Endothelial cell (in vitro differentiated cells): ENCODE measurements at places on chromosomes 5 and 9.

GRCh38 chr5:71932655-71933338 lies 174.5 kb upstream of the MAP1B start:
- H3K27ac ChIP-seq = peak overlapping the region; percentile 59
- H3K4me3 ChIP-seq = no peak overlapping the region
- H3K36me3 ChIP-seq = no peaks in the 10 kb centered on the region
- H3K27me3 ChIP-seq = no peaks in the 10 kb centered on the region
- DNase-seq = peak; percentile 11
- peaks cover 11% of the 10 kb centered on the region for H3K4me1 ChIP-seq

- no peak overlapping the region for H3K27ac ChIP-seq
- H3K4me1 ChIP-seq = no peaks in the 10 kb centered on the region
- DNase-seq = no peak
- no peak overlapping the region for H3K4me3 ChIP-seq
Measured at GRCh38 chr5:104001136-104001535, 438.5 kb upstream of the NUDT12 start.

GRCh38 chr9:93686127-93686879 lies 109.9 kb downstream of the PHF2 start:
- peaks cover 14% of the 10 kb centered on the region for H3K4me1 ChIP-seq
- H3K27ac ChIP-seq = no peak overlapping the region
- no peak overlapping the region for H3K4me3 ChIP-seq
- no peaks in the 10 kb centered on the region for H3K36me3 ChIP-seq
- peaks cover 10% of the 10 kb centered on the region for H3K27me3 ChIP-seq
- no peak for DNase-seq

DNA sequence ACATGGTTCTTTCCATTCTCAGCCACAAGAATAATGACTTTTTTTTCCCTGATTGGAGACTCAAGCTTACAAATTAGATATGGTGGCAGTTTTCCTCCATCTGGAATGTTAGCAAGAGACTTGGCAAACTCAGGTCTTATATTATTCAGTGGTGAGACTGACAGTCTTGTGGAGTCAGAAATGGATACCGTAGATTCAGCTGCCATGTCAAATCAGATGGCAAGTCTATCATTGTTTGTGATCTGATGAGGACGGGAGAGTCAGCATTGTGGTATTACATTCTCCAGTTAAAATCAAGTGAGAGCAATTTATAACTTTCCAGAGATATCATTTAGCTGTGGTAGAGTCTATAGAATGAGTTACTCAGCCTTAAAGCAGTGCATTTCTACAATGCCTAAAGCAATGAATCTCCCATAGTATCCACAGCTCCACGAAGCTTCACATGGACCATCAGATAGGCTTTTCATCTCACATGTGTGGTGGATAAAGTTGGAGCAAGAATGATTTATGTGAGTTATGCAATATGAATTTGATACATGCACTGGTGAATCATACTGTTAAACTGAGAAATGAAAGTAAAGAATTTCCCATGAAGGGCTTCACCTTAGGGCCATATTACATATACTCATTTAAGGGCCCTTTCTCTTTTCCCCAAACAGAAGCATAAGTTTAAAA lies 430.6 kb downstream of the ZNF608 start:
- H3K36me3 ChIP-seq = no peaks in the 10 kb centered on the region
- DNase-seq = no peak
- no peaks in the 10 kb centered on the region for H3K27me3 ChIP-seq
- H3K4me1 ChIP-seq = peaks cover 9% of the 10 kb centered on the region
- no peak overlapping the region for H3K27ac ChIP-seq
- H3K4me3 ChIP-seq = no peak overlapping the region

DNA sequence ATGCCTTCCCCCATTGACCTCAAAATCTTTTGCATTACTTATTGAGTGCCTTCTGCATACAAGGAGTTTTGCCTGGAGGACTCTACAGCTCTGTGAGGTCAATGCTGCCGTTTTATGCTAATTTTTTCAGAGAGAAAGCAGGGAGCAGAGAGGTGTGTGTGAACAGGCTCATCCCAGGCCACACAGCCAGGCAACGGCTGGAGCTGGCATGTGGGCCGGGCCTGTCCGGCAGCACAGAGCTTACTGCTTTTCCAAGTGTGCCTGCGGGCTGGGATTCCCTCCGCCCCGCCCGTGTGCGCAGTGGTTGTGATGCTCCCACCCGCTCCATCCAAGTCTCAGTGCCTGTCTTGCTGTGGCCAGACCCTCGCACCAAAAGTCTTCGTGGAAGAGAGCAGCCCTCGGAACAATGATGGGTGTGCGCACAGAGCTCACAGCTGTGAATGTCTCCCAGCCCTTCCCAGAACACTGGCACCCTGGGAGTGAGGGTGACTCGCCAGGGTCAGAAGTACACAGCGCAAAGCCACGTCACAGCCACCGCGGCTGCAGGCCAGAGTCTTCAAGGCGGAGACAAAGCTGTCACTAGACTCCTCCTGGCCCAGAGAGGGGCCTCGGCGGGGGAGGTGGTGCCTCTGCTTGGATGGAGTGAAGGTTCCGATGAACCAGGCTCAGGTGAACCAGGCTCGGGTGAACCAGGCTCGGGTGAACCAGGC lies 82.8 kb downstream of the COL5A1 start:
- H3K27me3 ChIP-seq = peaks cover 4% of the 10 kb centered on the region
- DNase-seq = no peak
- no peak overlapping the region for H3K27ac ChIP-seq
- H3K36me3 ChIP-seq = no peaks in the 10 kb centered on the region

GRCh38 chr5:5800801-5801761 lies 378.6 kb downstream of the ICE1 start:
- H3K27me3 ChIP-seq = no peaks in the 10 kb centered on the region
- no peaks in the 10 kb centered on the region for H3K4me1 ChIP-seq
- no peaks in the 10 kb centered on the region for H3K36me3 ChIP-seq
- H3K27ac ChIP-seq = no peak overlapping the region

DNA sequence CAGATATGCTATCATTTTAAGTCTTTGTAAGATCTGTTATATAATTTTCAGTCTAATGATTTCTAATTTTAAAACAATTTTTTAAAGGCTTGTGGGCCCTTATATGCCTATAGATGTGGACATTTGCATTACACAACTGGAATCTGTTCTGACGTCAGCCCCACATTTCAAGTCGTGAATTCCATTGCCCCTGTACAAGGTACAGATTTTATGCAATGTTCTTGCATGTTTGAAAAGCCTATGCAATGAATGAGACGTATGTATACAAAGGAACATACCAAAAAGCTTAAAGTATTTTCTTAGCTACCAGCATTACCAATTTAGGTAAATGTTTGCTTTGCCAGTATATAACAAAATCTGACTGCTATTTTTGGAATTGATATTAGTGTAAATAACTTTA lies 77.2 kb downstream of the ITGA1 start:
- H3K27me3 ChIP-seq = peaks cover 2% of the 10 kb centered on the region
- H3K27ac ChIP-seq = no peak overlapping the region
- peaks cover 3% of the 10 kb centered on the region for H3K4me1 ChIP-seq
- DNase-seq = no peak
- no peak overlapping the region for H3K4me3 ChIP-seq

GRCh38 chr5:72355706-72356299 lies 35.6 kb downstream of the PTCD2 start:
- peak; percentile 31 for DNase-seq
- peaks cover 8% of the 10 kb centered on the region for H3K4me1 ChIP-seq
- no peak overlapping the region for H3K4me3 ChIP-seq
- peak overlapping the region; percentile 52 for H3K27ac ChIP-seq
- H3K27me3 ChIP-seq = no peaks in the 10 kb centered on the region

DNA sequence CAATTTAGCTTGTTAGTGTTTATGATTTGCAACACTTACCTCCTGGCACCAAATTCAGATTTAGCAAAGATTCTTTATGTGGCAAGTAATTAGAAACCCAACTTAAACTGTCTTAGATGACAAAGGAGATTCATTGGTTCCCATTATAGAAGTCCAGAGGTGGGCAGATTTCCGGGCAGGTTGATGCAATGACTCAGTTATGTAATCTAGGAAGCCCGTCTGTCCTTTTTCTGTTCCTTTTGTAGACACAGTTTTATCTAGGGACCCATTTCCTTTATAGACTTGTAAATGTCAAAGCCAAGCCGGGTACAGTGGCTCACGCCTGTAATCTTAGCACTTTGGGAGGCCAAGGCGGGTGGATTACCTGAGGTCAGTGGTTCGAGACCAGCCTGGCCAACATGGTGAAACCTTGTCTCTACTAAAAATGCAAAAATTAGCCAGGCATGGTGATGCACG lies 20.3 kb upstream of the ANKRD33B start:
- no peak overlapping the region for H3K4me3 ChIP-seq
- no peaks in the 10 kb centered on the region for H3K36me3 ChIP-seq
- H3K27me3 ChIP-seq = peaks cover 1% of the 10 kb centered on the region
- peaks cover 6% of the 10 kb centered on the region for H3K4me1 ChIP-seq

DNA sequence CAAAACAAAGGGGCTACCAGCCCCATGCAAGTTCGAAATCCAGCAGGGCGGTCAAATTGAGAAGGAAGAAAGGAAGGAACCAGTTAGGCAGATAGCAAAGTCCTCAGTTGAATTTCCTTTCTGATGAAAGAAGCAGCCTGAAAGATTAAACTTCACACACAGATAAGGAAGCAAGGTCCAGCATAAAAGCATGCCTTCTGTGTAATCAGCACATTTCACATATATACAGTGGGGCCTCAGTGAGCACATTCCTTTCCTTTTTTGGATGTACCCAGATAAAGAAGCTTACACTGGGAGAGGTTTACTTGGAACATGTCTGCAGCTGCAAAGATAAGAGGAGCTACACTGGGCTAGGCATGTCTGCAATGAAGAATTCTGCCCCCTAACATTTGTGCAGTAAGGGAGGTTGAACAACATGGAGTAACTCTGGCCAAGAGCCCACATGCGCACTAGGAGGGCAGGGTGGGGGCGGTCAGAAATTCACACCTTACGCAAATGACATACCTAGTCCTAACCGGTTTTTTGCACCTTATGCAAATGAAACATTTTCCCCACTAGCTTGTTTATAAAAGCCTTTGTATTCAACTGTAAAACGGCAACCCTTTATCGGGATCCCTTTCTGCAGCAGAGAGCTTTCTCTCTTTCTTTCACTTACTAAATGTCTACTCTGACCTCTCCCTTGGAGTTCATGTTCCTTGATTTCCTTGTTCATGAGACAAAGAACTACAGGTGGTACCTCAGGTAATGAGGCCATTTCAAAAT lies 149.7 kb upstream of the FBXL17 start:
- DNase-seq = no peak
- no peak overlapping the region for H3K27ac ChIP-seq
- H3K4me1 ChIP-seq = peaks cover 2% of the 10 kb centered on the region
- peaks cover 8% of the 10 kb centered on the region for H3K27me3 ChIP-seq

DNA sequence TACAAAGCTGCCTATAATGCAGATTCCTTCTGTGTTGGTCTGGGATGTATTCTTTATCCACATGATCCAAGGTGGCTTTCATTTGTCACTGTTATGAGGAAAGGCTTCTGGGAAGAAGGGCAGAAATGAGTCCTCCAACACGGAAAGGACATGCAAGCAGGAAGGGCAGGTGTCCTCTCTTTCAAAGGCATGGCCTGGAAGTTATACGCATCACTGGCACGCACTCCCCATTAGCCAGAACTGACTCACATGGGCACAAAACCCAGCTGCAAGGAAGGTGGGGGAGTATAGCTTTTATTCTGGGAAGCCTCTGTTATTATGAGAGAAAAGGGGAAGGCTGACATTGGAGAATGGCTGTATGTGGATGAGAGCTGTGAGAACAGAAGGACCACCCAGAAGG lies 141.3 kb upstream of the ZNF618 start:
- peaks cover 1% of the 10 kb centered on the region for H3K27me3 ChIP-seq
- no peak for DNase-seq
- H3K4me3 ChIP-seq = no peak overlapping the region
- H3K36me3 ChIP-seq = peaks cover 8% of the 10 kb centered on the region

DNA sequence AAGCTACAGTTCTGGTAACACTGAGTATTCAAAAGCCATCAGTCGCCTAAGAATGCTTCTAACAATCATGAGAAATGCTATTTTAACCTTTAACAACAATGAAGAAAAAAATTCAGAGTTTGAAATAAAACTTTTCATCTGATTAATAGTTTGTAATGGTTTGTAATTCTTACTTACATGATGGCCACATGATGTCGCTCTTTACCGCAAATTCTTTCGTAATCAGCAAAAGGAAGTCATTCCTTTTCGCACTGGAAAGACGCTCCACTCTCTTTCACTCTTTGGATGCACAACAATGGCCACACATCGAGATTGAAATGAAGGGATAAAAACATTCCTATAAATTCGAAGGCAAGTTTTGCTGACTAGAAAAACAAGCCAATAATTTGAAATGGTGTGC lies at the start of gene PCDHA7:
PCDHA7 (plus strand) TSS at position 277 of the 400 bp plus-strand sequence; CDS start at position 392, 115 bp downstream.
- H3K36me3 ChIP-seq = peaks cover 8% of the 10 kb centered on the region
- H3K4me3 ChIP-seq = peak within 1 kb of the TSS; percentile 76
- H3K27ac ChIP-seq = no peak within 1 kb of the TSS
- no peaks in the 10 kb centered on the region for H3K4me1 ChIP-seq
- H3K27me3 ChIP-seq = peaks cover 3% of the 10 kb centered on the region

GRCh38 chr5:179261301-179262125 lies 83.7 kb downstream of the ADAMTS2 start:
- H3K27me3 ChIP-seq = peaks cover 5% of the 10 kb centered on the region
- H3K27ac ChIP-seq = no peak overlapping the region
- no peaks in the 10 kb centered on the region for H3K4me1 ChIP-seq
- DNase-seq = peak; percentile 65
- no peaks in the 10 kb centered on the region for H3K36me3 ChIP-seq

DNA sequence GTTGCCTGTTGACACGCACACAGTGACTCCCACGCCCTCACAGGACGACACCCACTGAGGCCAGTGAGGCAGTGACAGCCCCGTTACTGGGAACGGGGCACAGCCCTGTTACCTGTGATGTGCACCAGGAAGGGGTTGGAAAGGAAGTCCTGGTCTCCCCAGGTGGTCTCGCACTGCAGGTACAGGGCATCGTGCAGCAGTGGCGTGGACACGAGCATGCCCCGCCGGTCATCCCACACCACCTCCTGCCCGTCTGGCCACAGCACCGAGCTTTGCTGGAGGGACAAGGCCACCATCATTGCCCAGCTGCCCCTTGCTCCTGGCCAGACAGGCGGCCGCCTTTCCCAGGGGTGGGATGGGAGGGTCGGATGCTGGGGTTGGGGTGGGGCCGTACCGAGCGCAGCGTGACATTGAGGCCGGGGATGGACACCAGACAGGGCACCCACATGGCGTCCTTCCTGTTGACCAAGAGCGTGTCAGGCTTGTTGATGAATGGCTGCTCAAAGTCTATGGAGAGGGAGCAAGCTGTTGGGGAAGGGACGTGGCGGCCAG lies 19.5 kb downstream of the FLT4 start:
- no peak overlapping the region for H3K4me3 ChIP-seq
- H3K36me3 ChIP-seq = peaks cover 45% of the 10 kb centered on the region
- H3K27ac ChIP-seq = no peak overlapping the region
- H3K4me1 ChIP-seq = peaks cover 31% of the 10 kb centered on the region
- no peak for DNase-seq

GRCh38 chr9:124352616-124353015 lies 62.6 kb downstream of the PSMB7 start:
- peaks cover 2% of the 10 kb centered on the region for H3K4me1 ChIP-seq
- peaks cover 36% of the 10 kb centered on the region for H3K36me3 ChIP-seq
- DNase-seq = no peak
- peak overlapping the region; percentile 36 for H3K27ac ChIP-seq
- H3K27me3 ChIP-seq = peaks cover 9% of the 10 kb centered on the region

- H3K27me3 ChIP-seq = peaks cover 4% of the 10 kb centered on the region
- no peak overlapping the region for H3K4me3 ChIP-seq
- H3K4me1 ChIP-seq = no peaks in the 10 kb centered on the region
- no peak overlapping the region for H3K27ac ChIP-seq
- H3K36me3 ChIP-seq = peaks cover 4% of the 10 kb centered on the region
Measured at GRCh38 chr5:132220491-132220890, 7.2 kb downstream of the P4HA2 start.

- H3K4me3 ChIP-seq = no peak overlapping the region
- no peak overlapping the region for H3K27ac ChIP-seq
- peaks cover 18% of the 10 kb centered on the region for H3K4me1 ChIP-seq
- no peak for DNase-seq
Measured at GRCh38 chr5:61280205-61280604, 51.9 kb upstream of the ZSWIM6 start.
